Breast epithelium (tissue), 4 donors: ENCODE measurements at places on chromosomes 3 and 15.

DNA sequence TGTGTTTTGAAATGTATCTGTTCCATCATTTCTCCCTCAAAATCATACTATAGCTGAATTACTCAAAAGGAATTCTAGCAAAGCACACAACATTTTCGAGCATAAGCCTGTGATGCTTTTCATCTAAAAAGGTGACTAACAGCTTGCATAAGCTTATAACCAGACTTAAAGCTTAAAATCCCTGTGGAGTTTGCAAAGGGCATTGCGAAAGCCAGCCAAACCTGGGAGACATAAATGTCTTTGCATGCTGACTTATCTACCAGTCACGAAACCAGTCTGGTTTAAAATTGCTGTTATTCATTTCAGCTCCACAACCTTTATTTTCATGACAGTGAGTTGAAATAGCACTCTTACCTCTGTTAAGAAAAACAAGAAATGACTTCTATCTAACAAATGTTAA, 35.6 kb upstream of the LIPC start:
- DNase-seq = no peak

GRCh38 chr15:65042776-65043327, 2.3 kb upstream of the SLC51B start:
- no peak for DNase-seq

GRCh38 chr15:28955160-28955992, 69.6 kb downstream of the APBA2 start:
- DNase-seq = no peak

DNA sequence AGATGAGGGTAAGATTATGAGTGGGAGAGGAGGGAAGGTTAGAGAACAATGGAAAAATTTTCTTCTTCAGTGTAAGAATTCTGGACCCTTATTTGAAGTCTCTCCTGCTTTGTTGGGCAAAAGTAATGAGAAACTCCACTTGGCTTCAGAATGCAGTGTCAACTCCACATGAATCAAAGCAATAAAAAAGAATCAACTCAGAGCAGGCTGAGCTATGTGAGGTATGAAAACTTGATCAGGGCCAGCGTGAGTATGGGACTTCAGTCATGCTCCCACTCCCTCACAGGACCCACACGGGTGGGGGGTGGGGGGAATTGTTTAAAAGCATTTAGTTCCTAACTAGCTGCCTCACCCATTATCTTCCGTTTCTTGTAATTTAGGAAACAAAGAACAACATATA, 502.2 kb downstream of the PDCD6IP start:
- DNase-seq = no peak

- DNase-seq = peak; percentile 71
Observed at GRCh38 chr3:185537369-185537970, 14.9 kb downstream of the LIPH start.

DNA sequence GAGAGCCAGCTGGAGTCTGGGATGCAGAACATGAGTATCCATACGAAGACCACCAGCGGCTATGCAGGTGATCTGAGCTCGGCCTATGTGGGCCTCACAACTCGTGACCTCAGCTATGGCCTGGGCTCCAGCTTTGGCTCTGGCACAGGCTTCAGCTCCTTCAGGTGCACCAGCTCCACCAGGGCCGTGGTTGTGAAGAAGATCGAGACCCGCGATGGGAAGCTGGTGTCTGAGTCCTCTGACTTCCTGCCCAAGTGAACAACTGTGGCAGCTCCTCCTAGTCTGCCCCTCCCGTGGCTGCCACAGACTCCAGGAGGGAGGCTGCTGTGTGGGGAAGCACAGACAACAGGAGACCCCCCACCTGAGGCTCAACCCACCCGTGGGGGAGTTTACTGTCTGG, 3.6 kb upstream of the KPNA4 start:
- DNase-seq = no peak

DNA sequence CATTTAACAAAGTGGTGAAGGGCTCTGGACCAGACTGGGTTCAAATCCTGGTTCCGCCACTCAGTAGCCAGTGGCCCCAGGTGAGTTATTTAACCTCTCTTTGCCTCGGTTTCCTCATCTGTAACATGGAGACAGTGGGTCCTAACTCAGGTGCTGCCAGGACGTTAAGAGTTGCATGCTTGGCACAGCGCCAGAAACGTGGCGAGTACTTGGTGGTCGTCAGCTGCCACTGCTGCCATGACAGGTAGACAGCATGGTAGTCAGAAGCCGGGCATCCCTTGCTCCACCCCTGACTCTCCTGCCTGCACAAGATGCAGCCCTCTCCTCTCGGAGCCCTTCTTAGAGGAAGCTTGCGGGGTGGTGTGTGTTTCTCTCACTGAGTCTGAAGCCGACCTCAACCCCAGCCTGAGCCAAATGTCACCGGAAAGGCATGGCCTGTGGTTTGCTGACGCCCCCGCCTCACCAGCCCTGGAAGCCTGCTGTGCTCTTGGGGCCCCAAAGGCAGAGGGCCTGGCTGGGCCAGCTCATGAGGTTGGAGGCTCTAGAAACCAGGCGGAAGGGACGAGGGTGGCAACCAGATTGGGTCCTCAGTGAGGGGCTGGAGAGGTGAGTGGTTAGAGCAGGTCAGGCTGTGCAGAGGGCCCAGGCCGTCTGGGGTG, 160.8 kb upstream of the TLE3 start:
- no peak for DNase-seq

- no peak for DNase-seq
Observed at GRCh38 chr3:23837691-23838090, 31.9 kb downstream of the UBE2E1 start.

DNA sequence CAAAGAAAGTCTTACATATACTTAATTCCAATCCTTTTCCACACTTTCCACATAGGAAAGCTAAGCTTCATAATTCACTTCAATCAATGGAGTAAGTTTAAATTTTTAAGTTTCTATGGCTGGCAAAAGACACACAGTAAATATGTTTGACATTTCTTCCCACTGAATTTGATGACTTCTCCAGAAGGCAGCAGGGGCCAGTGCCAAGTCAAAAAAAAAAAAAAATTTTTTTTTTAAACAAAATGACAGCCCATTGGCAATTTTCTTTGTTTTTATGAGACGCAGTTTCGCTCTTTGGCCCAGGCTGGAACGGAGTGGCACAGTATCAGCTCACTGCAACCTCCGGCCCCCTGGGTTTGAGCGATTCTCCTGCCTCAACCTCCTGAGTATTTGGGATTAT, 28.7 kb downstream of the ATP13A3 start:
- DNase-seq = no peak

DNA sequence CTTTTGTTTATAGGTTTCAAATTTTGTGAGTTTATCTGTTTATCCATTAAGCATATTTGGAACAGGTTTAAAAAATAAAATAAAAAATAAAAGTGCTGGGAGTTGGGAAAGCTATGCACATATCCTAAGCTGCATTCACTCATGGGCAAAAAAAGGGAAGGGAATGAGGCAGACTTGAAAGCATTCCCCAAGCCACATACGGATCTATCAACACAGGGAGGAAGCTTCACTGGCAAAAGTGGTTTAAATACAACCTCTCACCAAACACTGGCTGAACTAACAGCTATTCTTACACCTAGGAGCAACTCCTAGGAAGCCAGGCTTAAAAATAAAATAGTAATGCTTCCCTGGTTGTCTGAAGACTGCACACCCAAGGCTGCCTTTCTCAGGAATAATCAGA, 101.2 kb downstream of the PCCB start:
- DNase-seq = no peak

DNA sequence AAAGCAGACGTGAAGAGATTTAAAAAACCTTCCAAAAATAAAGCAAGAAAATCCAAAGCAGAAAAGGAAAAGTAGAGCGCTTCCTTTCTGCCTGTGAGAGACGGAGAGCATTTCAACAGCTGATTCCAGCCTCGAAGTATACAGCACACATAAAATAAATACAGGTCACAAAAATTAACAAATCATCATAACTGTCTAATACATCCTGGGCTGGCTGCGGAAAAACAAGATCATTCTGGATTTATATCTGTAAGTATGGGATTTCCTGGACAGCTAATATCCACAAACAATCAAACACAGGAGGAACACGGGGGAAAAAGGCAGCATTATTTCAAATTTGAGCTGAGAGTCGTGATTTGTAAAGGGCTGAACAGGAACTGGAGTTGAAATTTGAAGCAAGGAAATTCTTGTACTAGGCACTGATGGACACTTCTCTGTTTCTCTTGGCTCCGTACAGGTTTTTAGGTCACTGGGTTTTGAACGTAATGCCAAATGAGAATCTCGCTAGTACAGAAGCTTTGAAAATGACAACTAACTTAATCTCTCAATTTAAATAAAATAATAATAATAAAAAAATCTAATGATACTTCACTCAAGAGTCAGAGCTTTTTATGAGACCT, 577.7 kb downstream of the FOXP1 start:
- no peak for DNase-seq

GRCh38 chr3:126268866-126269265, 88.3 kb downstream of the KLF15 start:
- DNase-seq = no peak

DNA sequence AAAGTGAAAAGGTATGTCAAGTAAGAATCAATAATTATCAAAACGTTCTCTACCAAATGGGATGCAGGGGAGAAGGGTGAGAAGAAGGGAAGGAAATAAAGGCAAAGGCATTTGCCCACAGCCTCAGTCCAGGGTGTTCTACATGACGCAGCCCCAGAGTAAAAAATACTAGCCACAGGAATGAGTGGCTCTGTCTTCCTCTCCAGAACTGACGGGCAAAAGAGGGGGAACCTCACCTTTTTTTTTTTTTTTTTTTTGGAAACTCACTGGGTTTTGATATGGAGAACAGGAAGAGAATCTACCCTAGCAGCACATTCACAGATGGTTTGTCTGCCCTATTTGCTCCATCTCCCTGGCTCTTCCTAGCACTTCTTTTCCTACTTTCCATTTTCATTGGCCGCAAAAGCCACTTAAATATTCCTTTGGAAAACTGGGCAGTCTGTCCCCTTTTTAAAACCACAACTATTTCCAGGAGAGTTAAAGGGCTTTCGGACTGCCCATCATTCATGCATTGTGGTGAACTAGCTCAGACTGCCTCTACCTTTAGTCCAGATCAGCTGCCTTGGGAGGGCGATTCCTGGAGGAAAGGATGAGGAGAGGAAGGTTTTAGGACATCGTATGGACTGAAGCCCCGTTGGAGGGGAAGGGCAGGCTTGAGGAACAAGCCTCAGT, 28.2 kb downstream of the B3GNT5 start:
- no peak for DNase-seq

GRCh38 chr15:52440946-52441345, 87.7 kb downstream of the MYO5A start:
- DNase-seq = no peak

DNA sequence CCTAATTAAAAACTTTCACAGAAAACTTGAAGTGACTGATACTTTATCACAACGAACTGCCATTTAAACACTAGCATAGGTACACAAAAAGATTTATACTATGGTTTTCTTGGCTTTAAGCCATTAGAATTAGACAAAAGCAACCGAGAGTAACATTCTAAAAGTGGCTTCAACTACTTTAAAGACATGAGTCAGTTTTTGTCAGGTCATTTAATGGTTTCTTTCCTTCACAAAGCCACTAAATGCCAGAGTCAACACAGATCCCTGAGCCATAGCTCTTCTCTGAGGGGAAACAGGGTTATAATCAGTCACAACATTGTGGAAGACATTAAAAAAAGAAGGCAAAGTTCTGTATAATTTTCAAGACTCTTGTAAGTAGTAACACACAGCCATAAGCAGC, 54.6 kb downstream of the CAPN3 start:
- no peak for DNase-seq

DNA sequence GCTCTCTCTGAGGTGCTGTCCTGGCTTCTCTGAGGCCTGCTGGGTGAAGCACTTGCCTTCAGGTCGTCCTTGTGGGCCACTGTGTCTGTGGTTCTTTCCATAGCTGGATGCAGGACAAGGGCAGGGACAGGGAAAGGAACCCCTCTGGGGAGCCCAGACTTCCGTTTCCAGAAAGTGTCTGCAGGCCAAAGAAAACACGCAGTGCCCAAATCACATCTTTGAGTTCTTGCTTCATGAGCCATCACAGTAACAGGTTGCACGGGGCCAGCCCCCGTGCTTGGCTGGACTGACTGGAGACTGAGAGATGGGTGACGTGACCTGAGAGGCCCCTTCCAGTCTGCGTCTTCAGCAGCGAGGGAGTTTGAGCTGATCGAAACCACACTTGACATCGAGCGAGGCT, 115.8 kb downstream of the GABRG3 start:
- no peak for DNase-seq

DNA sequence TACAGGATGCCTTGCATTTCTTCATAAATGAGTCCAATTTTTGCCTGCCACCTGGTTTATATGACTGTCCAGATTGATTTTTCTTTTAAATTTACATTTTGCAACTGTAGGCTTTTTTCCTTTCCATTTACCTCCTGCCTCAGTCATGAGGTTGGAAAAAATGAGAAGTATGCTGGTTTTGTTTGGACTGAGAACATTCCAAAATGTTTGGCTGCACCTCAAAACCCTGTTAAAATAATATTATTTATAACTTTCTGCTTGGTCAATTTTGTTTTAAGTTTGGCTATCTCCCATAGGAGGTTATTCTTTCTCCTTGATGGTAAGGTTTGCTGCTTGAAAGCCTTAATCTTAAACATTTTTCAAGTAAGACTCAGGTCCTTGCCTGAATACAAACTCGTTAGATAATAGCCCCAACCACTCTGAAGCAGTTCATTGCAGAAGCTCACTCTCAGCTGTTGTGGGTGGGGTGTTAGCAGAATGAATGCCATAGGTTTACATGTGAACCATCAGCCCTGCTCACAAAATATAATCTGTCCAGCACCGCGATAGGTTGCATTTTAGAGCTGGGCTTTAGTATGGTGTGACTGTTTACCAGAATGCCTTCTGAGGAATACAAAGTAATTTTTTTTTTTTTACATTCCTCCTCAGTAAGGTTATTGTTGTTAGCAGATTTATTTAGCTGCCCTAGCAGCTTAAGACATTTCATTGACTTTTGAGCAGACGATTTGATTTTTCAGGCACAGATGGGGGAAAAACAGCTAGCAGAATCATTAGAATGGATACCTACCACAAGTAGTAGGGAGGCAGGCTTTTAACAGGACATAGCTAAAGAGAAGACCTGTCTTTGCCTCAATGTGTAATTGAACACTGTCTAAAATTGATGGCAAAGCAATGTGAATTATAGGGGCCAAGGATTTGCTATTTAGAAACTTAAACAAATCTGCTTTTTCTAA, 630.8 kb upstream of the KCNMB2 start:
- no peak for DNase-seq

GRCh38 chr3:17266846-17267245, 382.1 kb downstream of the PLCL2 start:
- no peak for DNase-seq

- DNase-seq = peak; percentile 60
Observed at GRCh38 chr3:127455541-127456450, 134.7 kb downstream of the TPRA1 start.

DNA sequence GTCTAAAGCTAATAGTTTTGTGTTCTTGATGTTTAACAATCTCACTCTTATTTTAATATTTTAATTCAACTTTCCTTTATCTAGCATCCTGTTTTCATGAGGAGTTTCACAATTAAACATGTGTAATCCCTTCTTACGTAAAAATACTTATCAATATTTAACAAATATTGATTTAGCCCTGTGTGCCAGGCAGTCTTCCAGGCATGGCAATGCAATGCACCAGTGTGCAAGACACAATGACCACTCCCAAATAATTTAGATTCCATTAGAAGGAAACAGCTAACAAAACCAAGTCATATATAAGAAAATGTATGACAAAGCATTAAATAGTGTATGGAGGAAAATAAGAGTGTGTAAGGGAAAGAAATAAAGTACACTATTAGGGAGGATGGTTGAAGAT, 627.1 kb upstream of the ARPP21 start:
- no peak for DNase-seq

- DNase-seq = no peak
Observed at GRCh38 chr15:101406526-101407195, 82.8 kb downstream of the PCSK6 start.
